Adrenal gland (tissue), 19 donors: ENCODE measurements at places on chromosomes 13 and 19.

- no peak for DNase-seq
Measured at GRCh38 chr19:3119071-3119595, 16.7 kb upstream of the GNA15 start.

GRCh38 chr13:51222686-51223559 lies 725 bp downstream of the FAM124A start:
- DNase-seq = no peak

DNA sequence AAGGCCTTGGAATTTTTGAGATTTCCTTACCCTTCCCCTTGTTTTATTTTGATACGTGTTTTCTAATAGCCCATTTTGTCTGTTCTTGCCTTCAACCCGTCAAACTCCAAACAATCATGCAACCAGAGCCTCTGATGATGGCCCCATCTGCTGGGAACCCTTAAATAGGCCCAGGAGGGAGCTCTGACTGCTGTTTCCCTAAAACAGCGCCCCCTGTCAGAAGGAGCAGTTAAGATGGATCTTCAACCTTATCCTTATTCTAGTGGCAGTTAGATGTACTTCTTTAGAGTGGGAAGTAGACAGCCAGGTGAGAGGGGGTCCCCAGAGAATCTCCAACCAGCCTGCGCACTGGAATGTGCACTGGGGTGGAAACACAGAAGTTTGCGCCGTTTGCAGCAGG lies 1031.0 kb upstream of the PCDH9 start:
- DNase-seq = no peak

DNA sequence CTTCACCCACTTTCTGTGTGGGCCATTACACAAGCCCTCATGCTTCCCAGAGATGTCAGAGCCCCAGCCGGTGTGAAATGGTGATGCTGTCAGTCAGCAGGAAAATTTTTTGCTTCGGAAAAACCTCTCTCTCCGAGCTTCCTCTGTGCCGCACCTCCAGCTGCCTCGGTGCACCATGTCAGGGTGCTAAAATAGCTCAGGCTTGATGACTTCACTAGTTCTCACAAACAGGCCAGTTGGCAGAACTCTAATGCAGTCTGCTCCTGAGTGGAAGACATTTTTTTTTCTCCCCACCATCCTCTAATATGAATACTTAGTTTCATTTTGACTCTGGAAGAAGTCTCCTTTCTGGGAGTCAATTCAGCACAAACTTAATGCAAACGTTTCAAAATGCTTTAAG lies 71.3 kb downstream of the KLF12 start:
- DNase-seq = peak; percentile 65

DNA sequence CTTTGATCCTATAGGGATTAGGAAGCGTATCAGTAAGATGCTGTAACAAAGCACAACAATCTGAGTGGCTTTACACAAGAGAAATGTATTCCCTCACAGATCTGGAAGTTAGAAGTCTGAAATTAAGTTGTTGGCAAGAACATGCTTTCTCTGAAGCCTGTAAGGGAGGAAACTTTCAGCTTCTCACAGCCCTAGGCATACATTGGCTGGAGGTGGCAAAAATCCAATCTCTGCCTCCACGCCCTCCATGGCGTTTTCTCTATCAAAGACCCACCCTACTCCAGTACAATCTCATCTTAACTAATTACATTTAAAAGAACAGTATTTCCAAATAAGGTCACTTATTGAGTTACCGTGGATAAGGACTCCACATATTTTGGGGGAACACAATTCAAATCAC lies 211.9 kb downstream of the TDRD3 start:
- DNase-seq = no peak
